ENCODE measurements at places on chromosomes 2 and 18.

GRCh38 chr18:22826726-22827125, 106.4 kb upstream of the RBBP8 start:
- peak; percentile 62 for DNase-seq

DNA sequence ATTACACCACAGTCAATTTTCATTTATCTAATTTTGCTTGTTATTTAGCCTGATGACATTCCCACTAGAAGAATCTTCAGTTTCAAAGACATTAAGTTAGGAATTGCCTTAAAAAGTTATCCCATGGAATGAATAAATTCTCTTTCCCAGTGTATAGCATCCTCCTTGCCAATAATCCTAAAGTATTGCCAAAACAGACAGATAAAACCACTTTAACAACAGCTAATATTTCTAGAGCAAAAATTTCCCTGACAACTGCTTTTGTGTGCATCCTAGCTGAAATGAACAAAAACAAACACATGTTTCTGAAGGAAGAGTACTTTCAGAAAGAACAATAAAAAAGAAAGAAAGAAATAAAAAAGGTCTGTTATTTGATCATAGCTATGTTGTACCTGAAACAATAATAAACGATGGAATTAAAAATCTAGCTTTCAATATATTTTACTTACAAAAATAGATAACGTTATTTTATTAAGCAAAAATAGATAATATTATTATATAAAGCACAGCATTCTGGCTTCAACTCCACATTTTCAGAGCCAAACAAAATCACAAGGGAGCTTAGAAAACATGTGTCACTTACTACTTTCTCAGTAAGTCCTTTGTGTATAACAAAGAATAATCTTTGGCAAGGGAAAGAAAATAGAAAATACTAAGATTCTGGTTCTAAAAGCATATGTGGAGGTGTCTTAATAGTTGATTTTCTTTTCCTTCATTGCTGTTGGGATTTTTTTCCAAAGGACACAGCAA, 939.0 kb upstream of the CRIM1 start:
- DNase-seq = no peak

- peak; percentile 44 for DNase-seq
These were observed 219.2 kb downstream of the LRP1B start for GRCh38 chr2:141911485-141912066.

GRCh38 chr2:105796791-105797190, 52.1 kb downstream of the NCK2 start:
- DNase-seq = no peak

DNA sequence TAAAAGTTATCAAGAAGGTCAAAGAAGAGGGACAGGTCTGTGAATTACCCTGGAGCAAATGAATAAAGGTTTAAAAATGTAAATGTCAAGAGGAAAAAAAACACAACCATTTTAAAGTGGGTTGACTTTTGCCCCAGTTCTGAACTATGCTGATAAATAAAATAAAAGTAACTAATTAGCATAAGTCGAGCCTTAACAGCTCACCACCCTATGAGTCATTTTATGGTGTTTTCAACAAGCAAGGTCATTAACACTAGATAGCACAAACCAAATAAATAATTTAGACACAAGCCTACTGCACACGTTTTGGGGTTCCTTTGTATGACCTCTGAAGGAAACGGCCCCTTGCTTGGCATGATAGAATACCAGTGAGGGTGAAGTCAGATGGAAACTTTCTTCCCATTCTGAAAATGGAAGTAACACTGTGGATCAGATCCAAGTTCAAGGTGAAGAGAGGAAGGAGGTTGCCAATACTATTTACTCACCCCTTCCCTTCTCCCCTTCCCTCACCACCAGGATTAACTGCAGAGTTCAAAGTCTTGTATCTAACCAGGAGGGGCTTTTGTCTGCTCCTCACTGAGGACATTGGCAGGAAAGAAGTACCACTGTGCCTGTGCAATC, 380.0 kb upstream of the ACVR2A start:
- no peak for DNase-seq

DNA sequence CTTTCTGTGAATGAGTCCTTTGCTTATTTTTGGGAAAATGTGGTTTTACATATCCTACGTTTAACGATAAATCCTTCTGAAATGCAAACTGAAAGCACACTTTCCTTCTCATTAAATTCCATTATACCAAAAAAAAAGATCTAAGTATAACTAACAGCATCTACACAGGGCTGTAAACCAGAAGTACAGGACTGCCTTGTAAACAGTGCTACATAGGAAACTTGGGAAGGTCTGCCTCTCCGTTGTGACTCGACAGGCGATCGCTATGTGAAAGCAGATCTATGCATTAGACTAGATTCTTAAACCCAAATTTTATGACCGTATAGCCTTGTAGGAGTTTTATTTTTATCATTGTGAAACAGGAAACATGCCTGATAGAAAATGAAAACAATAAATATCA, 690.5 kb downstream of the ARHGAP15 start:
- no peak for DNase-seq

GRCh38 chr18:74331404-74331803, 15.8 kb downstream of the C18orf63 start:
- peak; percentile 64 for DNase-seq

- DNase-seq = no peak
These were observed 49.2 kb upstream of the KCNG2 start for GRCh38 chr18:79748321-79749180.

DNA sequence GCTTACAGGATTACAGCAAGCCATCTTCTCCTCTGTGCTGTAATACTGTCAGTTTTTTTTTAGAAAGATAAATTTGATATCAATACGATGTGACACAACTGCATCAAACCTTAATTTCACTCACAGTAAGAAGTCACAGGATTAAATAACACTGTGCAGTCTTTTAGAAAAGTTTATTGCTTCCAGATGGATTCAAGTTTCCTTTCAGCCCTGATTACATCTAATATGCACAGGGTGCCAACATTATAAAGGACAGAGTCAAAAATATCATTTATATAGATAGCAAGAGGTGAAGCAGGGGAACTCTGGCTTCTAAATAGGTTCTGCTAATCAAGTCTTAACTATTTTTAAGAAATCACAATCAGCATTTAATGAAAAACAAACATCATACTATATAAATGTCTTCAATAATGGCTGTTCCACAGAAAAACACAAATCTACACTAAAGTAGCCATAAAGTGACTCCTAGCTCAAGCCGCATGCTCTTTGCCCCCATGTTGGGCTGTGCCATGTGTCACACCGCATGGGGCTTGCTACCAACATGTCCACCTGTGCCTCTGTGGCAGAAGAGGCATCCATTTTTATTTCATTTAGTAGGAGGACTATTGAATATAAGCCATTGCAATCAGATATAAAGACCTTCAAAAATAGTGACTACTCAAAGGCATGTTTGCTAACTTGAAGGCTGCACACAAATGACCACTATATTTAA, 35.0 kb downstream of the CERKL start:
- DNase-seq = no peak

DNA sequence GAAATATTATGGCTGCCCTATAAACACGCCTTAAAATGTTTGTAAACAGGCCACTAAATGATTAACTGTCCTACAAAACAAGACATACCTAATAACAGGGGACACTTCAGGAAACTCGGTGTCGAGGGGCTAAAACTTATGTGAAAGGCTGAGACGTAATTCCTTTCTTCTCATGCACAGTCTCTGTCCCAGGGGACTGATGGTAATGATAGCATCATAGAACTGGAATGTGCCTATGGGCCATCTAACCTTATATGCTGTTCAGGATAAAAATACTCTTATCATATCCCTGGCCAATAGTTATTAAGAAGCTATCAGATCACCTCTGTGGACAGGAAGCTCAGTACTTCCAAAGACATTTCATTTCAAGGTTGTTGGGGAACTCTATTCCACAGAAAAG, 252.6 kb upstream of the RASGRP3 start:
- no peak for DNase-seq

DNA sequence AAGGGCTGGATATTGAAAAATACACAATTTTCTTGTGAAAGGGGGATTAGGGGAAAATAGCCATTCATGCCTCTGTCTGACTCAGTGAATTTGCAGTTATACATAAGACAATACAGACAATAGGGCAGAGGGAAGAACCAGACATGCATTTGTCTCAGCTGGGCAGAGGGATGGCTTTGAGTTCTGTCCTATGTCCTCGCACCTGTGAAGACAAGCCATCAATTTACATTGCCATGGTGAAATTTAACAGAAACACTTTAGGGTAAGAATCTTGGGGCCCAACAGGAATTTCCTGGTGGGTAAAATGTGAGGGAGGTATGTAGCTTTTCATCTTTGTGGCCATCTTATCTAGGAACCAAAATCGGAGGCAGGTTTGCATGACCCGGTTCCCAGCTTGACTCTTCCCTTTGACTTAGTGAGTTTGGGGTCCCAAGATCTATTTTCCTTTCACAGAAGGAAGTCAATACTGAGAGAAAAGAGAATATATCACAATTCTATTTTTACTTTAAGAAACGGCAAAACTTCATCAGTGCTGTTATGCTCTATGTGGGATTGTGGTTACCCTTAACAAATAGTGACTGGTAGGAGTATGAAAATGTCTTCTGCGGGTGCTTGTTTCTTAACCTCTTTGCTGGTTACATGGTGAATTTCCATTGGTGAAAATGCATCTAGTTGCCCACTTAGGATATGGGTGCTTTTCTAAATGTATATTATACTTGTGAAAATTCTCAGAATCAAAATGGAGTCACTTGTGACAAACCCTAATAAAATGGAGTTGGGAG, 221.8 kb downstream of the SPP2 start:
- DNase-seq = no peak

GRCh38 chr18:24190590-24190989, 51.7 kb downstream of the CABYR start:
- DNase-seq = no peak

- no peak for DNase-seq
These were observed 378.4 kb downstream of the RPRM start for GRCh38 chr2:153100151-153100550.

GRCh38 chr2:28133778-28134177, 243.2 kb downstream of the BABAM2 start:
- no peak for DNase-seq

DNA sequence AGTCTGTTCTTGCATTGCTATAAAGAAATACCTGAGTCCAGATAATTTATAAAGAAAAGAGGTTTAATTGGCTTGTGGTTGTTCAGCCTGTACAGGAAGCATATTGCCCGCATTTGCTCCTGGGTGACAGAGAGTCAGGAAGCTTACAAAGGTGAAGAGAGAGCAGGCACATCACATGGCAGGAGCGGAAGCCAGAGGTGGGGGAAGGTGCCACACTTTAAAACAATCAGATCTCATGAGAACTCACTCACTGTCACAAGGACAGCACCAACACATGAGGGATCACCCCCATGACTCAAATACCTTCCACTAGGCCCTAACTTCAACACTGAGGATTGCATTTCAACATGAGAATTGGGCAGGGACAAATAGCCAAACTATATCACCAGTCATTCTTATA, 124.8 kb upstream of the COL5A2 start:
- no peak for DNase-seq

DNA sequence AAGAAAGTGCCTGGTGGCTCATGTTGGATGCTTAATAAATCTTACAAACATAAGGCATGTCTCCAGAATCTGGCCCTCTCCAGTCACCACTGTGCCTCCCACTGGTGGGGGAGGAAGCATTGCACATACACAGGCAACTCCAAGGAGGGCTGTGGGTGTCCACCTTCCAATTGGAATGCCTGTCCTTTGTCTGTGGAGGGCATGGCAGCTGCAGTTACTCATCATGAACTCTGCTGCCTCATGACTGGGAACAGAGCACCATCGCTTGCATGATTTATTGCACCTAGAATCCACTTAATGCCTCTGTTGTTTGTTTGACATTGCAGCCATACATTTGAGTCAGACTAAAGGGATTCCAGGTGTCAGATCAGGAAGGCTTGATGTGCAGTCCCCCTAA, 278.9 kb downstream of the PRKCE start:
- DNase-seq = peak; percentile 64

- no peak for DNase-seq
These were observed 24.1 kb downstream of the RMND5A start for GRCh38 chr2:86744152-86744551.

DNA sequence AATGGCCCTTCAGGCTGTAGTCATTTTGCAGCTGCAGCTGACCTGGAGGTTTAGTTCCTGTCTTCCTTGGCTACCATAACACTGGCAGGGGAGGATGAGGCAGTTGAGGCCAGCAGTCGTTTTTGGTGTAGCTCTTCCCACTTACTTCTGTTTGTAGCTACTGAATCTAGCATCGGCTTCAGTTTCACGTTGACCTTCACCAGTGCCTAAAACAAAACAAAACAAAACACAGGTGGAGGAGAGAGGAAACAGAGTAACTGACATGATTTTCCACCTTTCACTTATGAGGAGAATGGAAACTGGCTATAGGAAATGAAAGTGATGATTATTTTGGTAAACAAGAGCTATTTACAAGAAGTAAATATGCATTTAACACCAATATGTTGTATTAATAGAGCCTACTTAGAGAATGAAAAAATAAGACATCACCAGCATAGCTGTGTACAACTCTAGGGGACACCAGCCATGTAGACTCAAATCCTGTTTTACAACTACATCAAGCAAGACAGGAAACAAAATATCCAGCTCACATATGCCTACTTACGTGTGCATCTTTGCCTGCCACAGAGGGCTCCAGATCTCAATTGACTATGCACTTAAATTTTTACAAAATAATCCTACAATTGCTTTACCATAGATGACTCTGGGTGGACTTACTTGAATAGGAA, 236.9 kb downstream of the AGPS start:
- no peak for DNase-seq

DNA sequence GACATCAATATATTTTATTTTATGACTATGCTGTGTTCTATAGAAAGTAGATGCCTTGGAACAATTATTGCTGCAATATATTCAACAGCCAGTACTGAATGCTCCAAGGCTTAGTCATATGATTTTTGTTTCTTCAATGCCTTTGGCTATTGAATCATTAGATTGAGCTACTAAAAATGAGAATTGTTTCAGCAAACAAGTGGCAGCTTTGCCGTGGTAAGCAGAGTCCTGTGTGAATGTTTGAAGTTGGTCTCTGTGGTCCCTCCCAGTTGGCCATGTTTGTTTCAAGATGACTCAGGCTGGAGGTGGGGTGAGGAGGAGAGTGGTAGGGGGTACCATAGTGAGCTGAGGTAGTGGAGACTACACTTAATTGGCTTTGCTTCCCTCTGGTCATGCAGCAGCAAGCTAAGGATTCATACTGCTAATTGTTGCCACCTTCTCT, 198.6 kb upstream of the EPAS1 start:
- DNase-seq = peak; percentile 76

- DNase-seq = no peak
These were observed 197.3 kb downstream of the CELF4 start for GRCh38 chr18:37368110-37368954.

DNA sequence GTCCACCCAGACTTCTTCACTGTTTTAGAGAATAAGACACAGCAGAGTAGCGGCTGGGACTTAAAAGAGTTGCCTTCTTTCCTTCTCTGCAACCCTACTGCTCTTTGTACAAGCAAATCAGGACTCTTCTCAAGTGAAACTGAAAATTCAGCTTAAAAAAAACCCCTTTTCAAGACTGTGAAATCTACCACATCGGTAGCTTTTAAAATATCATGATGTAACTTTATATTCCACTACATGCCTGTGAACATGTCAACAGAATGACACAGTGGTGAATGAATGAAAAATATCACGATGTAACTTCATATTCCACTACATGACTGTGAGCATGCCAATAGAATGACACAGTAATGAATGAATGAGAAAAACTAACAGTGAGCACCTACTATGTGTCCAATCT, 53.4 kb downstream of the TCF4 start:
- no peak for DNase-seq

- DNase-seq = no peak
These were observed 376.4 kb downstream of the RBM43 start for GRCh38 chr2:150885236-150885635.

- DNase-seq = no peak
These were observed 1.6 kb upstream of the RALB start for GRCh38 chr2:120251078-120251477.

GRCh38 chr18:48797841-48798255, 152.9 kb downstream of the SMAD7 start:
- no peak for DNase-seq

Data from HT1080 (cell line).